Amygdala (tissue), 56 donors: ENCODE measurements at places on chromosomes 3 and 15.
A peak's percentile ranks its signal among the peaks of the same experiment; 100 is the strongest.

DNA sequence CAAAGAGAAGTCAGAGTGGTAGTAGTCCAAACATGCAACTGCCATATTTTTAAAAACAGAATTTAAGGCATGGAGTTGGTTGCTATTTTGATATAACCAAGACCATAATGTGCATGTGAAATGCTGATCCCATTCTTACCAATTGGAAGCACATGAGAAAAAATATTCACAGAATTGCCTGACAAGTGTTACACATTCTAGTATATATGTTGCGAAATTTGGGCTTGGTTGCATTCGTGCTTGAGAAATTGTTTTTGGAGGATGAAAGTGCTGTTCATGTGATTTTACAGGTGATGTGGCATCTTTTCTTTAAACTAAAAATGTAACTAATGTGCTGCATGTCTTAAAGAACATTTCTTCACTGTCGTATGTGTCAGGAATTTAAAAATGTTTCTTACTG lies 199.7 kb downstream of the CHL1 start:
- DNase-seq: no peak

DNA sequence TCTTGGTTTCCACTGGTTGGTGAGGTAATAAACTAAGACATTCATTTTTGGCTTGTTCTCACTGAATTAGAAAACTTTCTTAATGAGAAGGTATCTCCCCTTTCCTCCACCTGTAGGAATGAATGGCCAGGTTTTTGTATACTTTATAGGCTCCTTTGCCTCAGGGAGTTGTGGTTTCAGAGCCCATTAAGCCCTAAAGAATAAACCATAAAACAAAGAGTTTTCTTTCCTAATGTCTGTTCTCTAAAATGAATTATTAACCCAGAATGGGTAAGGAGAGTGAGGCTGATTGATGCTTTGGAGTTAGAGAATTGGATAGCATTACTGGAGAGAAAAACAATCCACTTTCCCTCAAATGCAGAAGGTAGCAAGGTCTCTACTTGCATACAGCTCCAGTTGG lies 67.6 kb downstream of the TIGIT start:
- no peak for DNase-seq

GRCh38 chr3:45413172-45413765 lies 24.9 kb downstream of the LARS2 start:
- DNase-seq: no peak

DNA sequence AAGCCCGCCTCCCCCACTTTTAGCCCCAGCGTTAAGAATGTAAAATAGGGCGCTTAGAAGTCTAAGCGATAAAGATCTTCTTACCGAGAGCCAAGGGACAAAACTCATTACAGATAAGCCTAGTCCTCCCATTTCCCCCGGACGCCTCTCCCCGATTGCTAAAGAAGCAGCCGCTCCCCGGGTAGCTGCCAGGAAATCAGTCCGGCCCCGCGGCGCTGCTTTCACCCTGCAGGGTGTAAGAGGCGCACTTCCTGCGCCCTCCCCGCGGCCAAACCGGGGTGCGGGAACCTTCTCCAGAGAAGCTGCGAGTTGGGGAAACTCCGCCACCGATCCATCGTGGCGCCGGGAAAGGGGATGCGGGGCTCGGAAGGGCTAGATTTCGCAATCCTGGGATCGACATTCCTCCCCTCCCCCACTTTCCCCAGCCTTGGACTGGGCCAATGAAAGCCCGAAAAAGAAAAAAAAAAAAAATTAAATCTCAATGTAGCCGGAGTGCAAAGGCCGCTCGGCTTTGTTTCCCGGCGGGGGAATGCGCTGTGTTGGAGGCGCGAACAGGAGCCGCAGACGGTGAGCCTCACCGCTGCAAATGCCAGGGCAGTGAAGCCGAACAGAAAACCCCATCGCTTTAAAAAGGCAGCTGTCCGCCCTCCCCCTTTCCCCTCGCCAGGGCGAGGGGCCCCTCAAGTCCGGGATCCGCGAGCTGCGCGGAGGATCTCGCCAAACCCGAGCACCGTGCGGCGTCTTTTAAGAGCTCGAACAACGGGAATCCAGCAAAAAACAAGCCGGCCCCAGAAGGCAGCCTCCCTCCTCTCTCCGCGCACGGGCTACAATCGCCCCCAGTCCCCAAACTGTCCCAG lies 626 bp upstream of the PTPRG start:
- peak; percentile 25 for DNase-seq

GRCh38 chr3:180447136-180447535 lies 154.8 kb upstream of the TTC14 start:
- no peak for DNase-seq

DNA sequence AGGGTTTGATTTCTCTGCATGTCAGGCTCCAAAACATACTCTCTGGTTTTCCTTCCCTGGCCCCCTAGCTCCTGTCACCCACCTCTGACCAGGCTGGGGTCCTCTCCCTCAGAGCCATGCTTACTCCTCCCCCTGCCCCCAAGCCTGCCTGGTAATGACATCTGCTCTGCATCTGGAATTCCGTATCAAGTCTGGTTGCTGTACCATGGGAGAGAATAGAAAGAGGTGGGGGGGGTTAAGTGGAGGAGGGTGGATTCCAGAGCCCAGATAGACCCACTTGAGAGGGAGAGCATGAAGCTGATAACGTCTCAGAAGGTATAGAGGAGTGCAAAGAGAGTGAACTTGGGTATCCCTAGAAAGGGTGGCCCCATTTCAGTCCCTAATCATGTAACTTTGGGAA lies 4.2 kb downstream of the IGDCC4 start:
- no peak for DNase-seq

- no peak for DNase-seq
These were observed 31.5 kb upstream of the XXYLT1 start for GRCh38 chr3:195302431-195302830.

DNA sequence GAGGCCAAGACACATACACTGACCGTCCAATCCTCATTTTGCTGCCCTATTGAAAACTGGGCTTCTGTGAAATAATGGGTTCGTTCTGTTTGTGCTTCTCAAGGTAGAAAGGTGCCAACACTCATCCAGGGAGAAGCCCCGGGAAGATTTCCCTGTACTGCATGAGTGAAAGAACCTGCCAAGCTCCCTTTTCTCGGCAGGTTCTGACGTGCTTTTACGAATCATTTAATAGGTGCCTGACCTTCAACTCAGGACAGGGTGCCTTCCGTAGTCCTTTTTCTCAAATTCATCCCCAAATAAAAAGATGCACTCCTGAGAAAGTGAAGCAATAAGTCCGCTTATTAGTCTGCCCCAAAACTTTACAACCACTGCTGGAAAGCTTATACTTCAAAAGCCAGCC lies 64.2 kb downstream of the B3GNT5 start:
- DNase-seq: no peak

DNA sequence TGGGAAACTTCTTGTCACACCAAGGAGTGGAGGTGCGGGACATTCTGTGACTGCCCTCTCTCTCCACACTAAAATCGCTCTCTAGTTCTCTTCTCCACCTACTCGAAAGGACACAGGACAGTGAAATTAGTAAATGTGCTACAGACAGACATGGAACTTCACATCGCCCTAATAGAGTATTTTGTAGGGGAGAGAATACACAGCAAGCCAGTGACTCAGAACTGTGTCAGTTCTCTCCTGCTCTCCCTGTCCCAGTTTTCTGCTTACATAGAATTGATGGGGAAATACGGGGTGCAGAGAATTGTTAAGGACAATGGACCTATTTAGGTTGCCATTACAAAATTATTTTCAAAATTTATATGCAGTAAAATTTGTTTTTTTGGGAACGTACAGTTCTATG lies 159.6 kb upstream of the GADL1 start:
- no peak for DNase-seq

GRCh38 chr3:132981719-132982118 lies 56.5 kb upstream of the TMEM108 start:
- no peak for DNase-seq

DNA sequence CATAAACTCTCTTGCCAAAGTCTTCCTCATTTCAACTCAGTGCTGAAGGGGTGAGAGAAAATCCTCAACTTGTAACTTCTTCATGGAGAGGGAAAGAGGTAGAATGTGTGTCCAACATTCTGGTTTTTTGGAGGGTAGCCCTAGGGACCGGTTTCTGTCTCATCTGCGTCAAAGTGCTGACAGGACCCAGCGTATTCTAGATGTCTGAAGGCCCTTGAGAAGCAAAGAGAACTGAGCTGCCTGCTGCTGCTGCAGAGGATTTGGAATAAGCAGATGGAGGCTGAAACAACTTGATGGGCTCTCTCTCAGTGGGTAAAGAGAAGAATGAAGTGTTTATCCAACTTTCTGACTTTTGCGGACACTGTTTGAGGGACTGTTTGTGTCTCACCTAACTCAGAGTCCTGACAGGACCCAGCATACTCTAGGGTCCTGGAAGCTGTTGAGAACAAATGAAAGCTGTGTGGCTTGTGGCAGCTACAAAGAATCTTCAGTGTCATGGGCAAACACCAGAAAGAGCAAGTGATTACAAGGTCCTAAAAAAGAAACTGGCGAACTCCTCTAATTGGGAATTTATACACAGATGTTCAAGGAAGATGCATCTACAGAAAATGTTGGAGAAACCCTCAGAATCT lies 174.4 kb downstream of the SI start:
- no peak for DNase-seq

DNA sequence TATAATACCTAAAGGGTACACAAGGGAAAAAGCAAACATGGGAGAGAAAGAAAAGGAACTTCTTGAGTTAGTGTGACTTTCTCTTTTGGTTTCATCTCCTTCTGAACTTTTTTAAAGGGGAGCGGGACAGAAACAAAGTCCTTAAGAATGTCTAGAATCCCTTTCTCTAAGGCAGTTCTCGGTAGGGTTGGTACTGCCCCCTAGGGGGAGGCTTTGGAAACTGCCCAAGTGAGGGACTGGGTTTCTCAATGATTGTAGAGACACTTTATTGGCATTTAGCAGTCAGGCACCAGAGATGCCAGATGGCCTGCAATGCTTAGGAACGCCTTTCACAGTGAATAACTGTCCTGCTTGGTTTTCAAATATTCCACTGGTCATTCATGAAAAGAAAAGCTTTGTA lies 172.7 kb downstream of the WDR72 start:
- DNase-seq: no peak

- DNase-seq: no peak
These were observed 18.7 kb downstream of the MGLL start for GRCh38 chr3:127803619-127804018.

DNA sequence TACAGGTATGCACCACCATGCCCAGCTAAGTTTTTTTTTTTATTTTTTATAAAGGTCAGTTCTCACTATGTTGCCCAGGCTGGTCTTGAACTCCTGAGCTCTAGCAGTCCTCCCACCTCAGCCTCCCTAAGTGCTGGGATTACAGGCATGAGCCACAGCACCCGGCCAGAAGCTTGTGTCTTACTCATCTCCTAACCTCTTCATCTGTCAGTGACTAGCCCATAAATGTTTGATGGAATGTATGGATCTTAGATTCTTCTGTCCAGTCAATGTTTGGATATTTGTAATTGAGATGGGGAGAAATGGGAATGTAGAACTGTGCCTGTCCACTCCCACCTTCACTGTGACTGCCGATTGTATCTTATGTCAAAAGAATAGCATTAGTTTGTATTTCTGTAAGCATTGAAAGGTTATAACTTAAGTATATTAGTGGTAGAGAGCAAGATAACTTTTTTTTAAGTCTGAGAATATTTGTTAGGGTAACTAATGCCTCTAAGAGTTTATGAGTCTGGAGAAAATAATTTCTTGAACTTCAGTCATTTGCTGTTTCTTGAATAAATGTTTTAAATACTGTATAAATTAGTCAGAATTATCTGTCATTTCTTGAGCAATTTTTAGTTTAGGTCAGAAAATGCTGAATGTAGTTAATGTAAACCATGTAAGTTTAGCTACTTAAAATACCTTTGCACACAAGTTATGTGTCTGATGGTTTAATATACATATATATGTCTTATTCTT lies 215.3 kb upstream of the CGNL1 start:
- DNase-seq: no peak
